Fibroblast of skin of left quadriceps (primary cell): ENCODE measurements at places on chromosomes 13 and 19.

GRCh38 chr13:92175330-92175729 lies 776.9 kb downstream of the GPC5 start:
- peak; percentile 36 for DNase-seq

- no peak for DNase-seq
These were observed 44.3 kb downstream of the SPRY2 start for GRCh38 chr13:80296638-80297037.

GRCh38 chr19:43575955-43576878 lies 616 bp downstream of the PINLYP start:
- no peak for DNase-seq

DNA sequence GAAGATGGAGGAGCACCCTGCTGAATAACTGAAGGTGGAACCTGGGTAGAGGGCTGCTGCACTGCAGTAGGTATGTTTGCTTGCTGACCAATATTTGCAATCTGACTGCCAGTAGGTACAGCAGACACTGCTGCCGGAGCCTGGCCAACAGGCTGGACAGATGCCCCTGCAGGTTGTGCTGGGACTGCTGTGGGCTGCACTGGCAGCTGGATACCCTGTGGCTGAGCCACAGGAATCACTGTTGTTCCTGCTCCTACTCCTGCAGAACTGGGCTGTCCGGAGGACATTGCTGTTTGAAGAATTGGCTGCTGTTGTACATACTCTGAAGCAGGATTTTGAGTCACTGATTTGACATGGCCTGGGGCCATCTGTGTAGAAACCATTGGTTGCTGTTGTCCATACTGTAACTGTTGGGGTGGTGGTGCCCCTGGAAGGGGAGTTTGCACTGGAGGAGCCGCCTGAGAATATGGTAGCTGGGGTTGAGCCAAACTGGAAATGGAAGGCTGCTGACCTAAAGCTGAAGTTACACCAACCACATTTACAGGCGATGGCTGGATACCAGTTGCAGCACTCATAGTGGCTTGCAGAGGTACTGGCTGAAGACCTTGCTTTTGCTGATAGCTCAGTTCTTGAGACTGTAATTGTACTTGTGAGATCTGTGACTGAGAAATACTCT lies 2.2 kb downstream of the TSC22D1 start:
- DNase-seq = peak; percentile 20

- DNase-seq = no peak
These were observed 205.5 kb downstream of the EFNB2 start for GRCh38 chr13:106329941-106330340.

DNA sequence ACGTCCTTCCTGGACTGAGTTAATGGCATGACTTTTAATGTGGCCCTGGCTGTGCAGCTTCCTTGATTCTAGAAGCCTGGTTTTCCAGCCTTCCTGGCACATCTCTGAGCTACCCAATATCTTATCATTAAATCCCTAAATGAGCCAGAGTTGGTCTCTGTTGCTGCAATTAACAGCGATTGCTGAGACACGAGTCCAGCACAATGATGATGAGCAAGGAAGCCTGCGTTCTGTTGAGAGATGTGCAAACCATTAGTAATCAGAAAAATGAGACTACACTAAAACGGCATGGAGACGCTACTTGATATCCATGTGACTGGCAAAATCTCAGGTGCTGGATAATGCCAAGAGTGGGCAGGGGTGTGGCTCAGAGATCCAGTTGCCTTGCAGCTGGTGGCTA lies 26.2 kb downstream of the GPR42 start:
- DNase-seq = no peak

GRCh38 chr13:75486146-75487062 lies 4.4 kb upstream of the TBC1D4 start:
- DNase-seq = no peak

DNA sequence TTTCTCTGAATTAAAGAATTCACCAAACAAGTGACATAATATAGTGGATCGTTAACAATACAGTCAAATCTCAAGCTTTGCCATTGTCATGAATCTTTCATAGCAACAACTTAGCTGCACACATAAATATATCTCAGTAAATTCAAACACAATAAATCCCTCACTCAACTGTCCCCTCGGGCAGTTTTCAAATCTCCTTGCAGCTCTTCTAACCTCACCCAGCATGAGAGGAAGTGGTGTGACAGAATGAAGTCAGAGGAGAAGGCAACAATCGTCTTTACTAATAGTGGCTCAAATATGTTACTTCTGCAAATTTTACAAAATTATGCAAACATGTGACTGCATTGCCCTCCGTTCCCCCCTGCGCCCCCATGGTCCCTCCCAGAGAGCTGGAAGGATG lies 148.2 kb downstream of the RAP2A start:
- no peak for DNase-seq

DNA sequence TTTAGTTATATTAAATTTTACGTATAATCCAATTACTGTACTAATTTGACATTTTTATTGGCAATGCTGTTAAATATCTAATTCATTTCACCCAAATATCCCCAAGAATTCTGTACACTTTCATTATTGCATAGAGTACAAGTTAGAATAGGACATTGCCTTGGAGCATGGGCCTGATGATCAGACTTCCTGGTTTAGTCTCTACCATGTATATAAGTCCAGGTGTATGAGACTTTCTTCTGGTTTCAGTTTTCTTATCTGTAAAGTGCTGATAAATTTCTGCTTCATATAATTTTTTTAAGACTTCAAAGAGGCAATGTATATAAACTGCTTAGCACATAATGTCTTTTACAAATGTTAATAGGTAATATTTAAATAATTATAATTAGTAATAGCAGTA lies 179.4 kb downstream of the KLF12 start:
- no peak for DNase-seq

DNA sequence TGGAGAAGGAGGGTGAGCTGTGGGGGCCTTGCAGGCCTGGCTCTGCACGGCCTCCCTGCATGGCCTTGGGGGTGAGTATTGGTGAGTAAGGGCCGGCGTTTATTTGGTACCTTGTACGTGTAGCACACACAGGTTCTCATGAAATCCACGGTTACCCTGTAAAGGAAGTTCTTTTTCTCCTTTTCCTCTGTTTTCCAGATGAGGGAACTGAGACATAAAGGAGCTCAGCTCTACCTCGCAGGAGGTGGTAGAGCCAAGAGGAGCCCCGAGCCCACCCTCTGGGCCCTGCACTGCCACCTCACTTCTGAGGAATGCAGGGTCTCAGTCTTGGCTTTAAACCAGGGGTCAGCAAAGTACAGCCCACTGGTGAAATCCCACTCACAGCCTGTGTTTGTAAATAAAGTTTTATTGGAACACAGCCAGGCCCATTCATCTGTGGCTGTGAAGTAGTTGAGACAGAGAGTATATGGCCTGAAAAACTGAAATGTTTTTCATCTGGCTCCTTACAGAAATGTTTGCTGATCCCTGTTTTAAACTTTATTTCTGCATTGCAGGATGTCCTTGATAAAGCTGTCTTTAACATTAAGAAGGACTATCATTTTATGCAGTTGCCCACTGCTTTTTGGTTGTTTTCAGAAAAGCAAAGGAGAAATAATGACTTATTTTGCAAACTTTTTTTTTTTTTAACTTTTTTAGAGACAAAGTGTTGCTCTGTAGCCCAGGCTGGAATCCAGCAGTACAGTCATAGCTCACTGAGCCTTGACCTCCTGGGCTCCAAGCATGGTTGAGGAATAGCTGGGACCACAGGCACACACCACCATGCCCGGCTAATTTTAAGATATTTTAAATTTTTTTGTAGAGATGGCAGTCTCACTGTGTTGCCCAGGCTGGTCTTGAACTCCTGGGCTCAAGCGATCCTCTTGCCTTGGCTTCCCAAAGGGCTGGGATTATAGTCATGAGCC lies 6.4 kb downstream of the EPN1 start:
- DNase-seq = no peak

DNA sequence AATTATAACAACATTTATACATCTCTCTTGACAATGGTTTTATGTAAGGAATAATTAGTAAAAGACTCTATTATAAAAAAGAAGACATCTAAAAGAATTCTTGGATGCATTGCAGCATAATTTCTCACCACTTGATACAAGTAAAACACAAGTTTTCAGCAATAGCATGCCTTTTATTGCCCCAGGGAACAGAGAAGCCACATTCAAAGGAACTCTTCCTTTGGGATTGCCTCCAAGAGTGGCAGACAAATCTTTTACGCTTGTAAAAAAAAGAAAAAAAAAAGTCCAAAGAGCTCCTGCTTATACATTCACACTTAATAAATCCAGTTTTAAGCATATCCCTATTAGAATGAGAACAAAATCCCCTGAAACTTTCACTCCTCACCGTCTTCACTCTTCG lies 2357.8 kb upstream of the PCDH20 start:
- no peak for DNase-seq

DNA sequence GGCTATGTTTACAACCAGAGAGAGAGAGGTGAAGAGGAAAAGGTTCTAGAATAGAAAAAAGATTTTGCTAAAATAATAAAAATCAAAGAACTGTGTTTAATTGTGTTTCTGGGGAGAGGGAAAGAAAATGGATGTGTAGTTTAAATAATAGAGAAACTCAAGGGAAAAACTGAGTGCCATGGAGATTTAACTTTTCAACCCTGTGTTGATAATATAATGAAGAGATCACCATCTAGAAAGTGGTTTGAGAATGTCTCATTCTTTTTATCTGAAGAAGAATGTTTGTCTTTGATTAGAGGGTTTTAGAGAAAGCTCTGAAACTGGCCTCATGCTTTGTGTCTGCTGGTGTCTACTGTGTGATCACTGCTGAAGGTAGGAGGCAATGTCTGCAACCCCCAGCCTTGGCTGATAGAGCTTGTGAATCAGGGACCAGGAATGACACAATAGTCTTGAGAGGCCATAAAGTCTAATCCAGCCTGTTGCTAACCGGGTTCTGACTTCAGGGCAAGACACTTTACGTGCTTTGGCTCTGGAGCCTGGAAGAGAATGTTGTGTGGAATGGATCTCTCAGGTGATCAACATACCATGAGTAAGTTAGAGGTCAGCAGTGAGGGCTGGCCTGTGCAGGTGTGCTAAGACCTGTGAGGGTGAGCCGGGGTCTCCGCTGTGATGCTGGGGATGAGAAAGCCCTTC lies 5.4 kb downstream of the COL4A2 start:
- DNase-seq = peak; percentile 80

DNA sequence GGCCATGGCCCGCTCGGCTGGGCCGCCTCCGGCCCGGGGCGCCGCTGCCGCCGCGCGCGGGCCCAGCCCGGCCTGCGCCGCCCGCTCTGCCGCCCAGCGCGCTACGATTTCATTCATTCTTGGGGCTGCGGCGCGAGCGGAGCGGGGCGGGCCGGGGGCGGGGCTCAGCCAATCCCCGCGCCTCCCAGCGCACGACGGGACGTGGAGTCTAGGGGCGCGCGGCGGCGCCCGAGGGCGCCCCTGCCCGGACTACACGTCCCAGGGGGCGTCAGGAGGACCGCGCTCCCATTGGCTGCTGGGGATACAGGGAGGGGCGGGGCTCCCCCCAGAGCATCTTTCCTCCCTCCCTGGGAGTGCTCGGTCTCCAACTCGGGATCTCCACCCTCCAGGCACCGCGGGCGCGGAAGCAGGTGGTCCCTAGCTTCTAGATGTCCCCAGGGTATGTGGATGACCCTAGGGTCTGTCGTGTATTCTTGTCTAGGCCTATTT lies 5.6 kb upstream of the DPF1 start:
- peak; percentile 78 for DNase-seq

DNA sequence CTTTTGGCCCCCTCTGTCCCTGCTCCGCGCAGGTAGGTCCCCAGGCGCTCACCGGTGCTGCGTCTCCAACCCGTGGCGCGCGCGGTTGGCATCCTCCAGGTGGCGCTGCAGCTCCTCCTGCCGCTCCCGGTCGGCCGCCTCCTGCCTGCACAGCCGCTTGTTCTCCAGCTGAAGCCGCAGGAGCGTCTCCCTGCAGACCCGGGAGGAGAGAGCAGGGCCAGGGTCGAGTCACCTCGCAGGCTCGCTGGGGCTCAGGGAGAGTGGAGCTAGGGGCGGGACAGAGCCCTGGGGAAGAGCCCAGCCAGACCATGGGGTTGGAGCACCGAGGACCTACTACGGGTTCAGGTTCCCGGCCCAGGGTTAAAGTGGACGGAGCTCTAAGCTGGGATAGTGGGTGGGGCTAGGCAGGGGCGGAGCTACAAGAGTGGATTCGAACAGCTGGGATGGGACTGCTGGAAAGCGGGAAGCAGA lies 9.3 kb downstream of the HOOK2 start:
- DNase-seq = peak; percentile 50

- no peak for DNase-seq
These were observed 716.0 kb upstream of the PCDH9 start for GRCh38 chr13:67946131-67946530.

DNA sequence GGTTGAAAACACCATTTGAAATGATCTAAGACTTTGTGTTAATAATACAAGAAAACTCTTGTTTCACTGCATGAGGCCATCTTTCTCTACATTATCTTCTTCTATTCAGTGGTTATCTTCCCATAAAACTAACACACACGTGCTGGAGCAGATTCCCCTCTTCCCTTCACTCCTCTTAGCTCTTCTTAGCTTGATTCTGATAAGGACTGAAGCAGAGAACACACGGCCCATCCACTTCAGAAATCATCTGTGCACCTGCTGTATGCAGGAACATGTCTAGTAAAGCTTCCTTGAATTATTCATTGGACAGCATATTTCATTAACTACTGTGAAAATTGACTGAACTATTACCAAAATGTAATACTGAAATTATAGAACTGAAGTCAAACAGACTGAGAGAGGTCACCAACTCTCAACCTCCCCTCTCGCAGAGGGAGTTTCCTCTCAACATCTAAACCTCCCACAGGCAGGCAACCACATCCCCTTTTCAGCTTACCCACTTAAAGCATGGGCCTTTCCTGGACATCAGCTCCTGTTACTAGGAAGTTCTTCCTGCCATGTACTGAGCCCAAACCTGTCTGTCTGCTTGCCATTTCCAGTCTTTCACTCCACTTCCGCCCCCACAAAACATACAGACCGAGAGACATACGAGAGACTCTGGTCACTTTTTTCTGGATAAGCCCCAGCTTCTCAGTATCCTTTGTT lies 113.9 kb downstream of the CRYL1 start:
- no peak for DNase-seq

DNA sequence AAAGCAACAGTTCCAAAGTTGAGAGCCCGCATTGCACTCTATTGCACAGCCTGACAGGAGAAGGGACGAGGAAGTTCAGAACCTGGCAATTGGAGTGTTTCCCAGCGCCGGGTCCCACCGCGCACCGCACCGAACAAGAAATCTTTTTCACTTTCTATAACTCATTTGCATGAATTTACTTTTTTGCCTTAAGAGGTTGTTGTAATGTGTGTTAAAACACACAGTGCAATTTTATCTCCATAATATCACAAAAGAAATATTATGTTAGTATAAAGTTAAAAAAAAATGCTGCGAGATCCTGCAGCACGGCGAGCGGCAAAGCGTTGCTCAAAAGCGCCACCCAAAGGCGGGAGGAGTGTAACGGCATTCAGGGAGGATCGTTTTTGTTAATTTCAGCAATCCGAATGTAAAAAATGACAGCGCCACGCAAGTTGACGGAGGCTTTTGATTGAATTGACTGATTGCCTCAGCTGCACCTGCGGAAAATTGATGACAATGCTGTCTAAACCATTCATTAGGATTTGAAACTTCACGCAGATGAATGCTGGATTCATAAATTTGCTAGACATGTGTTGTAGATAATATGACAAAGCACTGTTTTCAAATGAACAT lies 303.6 kb upstream of the ZNF507 start:
- DNase-seq = no peak
